ENCODE measurements at places on chromosomes 7 and 10.

DNA sequence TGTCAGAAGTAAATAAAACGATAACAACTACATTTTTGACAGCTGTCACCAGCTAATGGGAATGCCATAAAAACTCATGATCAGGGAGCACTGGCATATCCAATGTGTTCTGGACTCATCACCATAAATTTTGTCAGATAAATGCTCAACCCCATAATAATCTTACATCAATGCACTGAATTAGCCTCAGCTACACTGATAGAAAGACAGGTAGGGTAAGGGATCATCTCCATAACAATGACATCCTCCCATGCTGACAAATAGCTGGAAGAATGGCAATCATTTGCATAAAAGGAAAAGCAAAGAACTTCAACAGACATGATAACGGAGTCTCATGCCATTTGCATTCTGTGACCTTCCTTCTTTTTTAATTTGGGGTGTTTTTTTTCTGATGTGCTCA is 352.8 kb upstream of the PFKP start:
- no peaks in the 10 kb centered on the region for H3K4me1 ChIP-seq
- no peak overlapping the region for H3K27ac ChIP-seq
- no peak for DNase-seq
- peaks cover 4% of the 10 kb centered on the region for H3K27me3 ChIP-seq

DNA sequence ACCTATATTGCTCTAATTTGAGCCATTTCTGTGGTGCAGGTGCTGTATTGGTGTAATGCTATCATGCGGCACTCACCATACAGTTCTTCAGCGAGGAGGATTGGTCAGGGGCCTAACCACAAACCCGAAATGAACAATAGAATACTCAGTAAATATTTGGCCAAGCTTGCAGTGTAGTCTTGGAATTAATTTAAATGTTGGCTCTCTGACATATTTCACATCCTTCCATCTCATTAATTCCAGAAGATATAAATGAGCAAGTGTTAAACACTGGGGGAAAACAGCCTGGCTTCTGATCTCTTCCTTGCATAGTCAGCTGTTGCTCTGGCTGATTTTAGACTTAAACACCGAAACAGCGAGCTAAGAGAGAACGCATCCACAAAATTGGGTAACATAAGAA is 663.1 kb upstream of the GHITM start:
- no peaks in the 10 kb centered on the region for H3K36me3 ChIP-seq
- no peaks in the 10 kb centered on the region for H3K27me3 ChIP-seq
- no peak overlapping the region for H3K4me3 ChIP-seq
- no peaks in the 10 kb centered on the region for H3K4me1 ChIP-seq

GRCh38 chr7:127886248-127886647 is 145.0 kb downstream of the LRRC4 start:
- H3K27me3 ChIP-seq, result peaks cover 5% of the 10 kb centered on the region
- H3K4me3 ChIP-seq, result no peak overlapping the region
- peaks cover 27% of the 10 kb centered on the region for H3K36me3 ChIP-seq
- no peak overlapping the region for H3K27ac ChIP-seq

DNA sequence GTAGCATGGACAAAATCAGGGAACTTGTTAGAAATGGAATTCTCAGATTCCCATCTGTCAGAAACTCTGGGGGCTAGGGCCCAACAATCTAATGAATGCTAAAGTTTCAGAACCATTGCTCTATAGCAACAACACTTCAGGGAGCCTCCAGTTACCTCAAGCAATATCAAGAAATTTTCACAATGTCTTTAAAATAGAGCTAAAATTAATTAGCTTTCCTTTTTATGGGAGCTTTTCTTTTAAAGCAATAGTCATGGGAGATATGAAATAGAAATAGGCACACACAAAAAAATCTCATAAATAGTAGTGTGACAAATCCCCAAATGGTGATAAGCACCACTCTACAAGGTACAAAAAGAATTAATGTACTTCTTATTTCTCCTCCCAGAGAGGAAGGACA is 80.9 kb downstream of the AASS start:
- H3K4me1 ChIP-seq, result no peaks in the 10 kb centered on the region
- H3K27ac ChIP-seq, result no peak overlapping the region
- no peaks in the 10 kb centered on the region for H3K27me3 ChIP-seq
- H3K36me3 ChIP-seq, result no peaks in the 10 kb centered on the region
- H3K4me3 ChIP-seq, result no peak overlapping the region

DNA sequence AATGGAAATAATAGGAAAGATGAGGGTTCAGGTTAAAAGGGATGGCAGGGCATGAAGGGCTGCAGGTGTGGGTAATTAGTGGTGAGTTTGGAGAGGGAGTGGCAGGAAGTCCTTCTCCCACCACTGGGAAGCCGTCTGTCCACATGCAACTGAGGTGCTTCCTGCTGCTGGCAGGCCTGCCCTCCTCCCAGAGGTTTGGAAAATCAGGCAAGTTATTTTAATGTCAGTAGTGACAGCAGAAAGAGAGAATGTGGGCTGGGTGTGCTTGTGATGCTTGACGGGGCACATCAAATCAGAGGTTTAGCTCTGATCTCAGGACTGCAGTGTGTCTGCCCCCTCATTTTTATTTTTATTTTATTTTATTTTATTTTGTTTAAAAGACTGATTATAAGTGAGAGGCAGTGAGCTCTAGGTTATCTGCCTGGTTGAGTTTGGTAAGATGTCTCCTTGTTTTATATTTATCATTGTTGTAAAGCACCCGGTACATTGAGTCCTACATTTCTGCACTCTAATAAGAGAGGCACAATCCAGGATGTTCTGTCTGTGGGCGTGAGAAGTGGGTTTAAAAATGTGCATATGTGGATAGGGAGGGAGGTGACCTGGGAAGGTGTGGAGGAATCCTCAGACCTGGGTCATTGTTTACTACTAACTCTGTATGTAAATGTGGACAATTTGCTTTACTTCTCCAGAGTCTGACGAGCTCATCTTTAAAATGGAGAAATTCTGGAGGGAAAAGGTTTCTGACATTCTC is 504.4 kb downstream of the LRMDA start:
- H3K4me1 ChIP-seq, result no peaks in the 10 kb centered on the region
- no peak overlapping the region for H3K27ac ChIP-seq
- no peak for DNase-seq
